ENCODE measurements at places on chromosomes 1 and 21.
A peak's percentile ranks its signal among the peaks of the same experiment; 100 is the strongest.

- DNase-seq, result no peak
These were observed 75.6 kb downstream of the ADSS2 start for GRCh38 chr1:244376126-244376525.

DNA sequence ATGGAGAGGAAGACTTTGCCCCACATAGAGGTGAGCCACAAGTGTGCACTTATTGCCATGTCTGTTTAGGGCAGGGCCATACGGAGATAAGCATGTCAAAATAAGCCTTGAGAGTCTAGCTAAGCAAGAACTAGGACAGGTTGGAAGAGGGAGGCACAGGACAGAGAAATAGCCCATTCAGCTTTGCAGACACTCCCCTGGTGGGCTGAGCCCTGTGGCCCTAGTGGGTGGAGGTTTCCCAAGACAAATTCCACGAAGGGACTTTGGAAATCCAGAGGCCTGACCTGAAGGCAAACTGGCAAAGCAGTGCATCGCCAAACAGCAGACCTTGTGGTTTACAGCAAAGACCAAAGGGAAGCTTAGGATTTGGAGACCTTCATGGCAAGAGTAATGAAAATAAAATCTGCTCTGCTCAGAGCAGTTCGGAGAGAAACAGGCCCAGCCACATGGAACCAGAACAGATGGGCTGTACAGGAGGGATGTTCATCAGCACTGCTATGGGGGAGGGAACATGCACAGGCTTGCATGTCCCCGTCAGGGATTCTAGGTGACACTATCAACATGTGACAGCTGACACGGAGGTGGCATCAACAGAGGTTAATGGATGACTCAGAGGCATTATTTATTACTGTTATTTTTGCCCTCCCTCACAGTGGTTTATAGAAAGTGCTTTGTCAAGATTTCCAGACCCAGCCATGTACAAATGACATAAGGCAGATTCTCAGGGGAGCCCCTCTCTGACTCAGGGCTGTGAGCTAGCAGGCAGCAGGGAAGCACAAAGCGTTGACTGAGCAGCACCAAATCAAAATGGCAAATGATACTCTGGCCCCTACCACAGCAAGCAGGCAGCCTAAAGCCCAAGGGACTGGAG lies 90.1 kb upstream of the IRF2BP2 start:
- DNase-seq, result no peak

DNA sequence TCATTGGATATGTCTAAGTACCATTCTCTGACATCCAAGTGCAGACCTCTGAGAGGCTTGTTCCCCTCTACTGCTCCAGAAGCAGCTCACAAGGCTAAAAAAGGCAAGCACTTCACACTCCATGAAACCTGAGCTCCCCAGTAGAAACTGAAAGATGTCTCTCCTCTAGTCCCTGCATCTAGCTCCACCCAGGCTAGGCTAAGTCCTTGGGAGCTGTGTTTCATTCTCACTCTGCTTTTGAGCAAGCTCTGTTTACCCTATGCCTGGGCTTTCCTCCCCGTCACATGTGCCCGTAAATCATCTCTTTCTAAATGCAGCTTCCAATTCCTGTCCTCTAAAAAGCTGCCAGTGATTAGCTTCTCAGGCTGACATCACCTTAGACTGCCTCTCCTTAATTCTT lies 39.0 kb downstream of the LRRC71 start:
- DNase-seq, result no peak

DNA sequence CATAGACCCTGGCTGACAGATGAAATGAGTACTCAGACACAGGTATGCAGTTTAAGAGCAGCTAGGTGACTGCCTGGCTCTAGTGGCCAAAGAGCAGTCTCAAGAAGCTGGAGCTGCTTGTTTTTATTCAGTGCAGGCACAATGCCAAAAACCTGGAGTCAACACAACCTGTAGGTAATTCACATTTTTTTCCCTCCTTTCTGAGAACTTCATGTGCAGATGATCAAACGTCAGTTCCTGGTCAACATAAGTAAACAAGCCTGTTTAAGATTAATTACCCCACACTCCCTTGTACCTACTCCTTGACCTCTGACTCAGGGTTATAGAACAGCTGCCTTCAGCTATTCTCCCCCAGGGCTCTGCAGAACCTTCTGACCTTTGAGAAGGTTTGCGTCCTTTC lies 17.3 kb upstream of the ACADM start:
- no peak for DNase-seq

GRCh38 chr21:27681841-27682240 lies 715.0 kb upstream of the ADAMTS5 start:
- no peak for DNase-seq

GRCh38 chr1:239722035-239722434 lies 335.7 kb downstream of the CHRM3 start:
- no peak for DNase-seq

- DNase-seq, result no peak
These were observed 14.6 kb downstream of the NFASC start for GRCh38 chr1:204885288-204885711.

DNA sequence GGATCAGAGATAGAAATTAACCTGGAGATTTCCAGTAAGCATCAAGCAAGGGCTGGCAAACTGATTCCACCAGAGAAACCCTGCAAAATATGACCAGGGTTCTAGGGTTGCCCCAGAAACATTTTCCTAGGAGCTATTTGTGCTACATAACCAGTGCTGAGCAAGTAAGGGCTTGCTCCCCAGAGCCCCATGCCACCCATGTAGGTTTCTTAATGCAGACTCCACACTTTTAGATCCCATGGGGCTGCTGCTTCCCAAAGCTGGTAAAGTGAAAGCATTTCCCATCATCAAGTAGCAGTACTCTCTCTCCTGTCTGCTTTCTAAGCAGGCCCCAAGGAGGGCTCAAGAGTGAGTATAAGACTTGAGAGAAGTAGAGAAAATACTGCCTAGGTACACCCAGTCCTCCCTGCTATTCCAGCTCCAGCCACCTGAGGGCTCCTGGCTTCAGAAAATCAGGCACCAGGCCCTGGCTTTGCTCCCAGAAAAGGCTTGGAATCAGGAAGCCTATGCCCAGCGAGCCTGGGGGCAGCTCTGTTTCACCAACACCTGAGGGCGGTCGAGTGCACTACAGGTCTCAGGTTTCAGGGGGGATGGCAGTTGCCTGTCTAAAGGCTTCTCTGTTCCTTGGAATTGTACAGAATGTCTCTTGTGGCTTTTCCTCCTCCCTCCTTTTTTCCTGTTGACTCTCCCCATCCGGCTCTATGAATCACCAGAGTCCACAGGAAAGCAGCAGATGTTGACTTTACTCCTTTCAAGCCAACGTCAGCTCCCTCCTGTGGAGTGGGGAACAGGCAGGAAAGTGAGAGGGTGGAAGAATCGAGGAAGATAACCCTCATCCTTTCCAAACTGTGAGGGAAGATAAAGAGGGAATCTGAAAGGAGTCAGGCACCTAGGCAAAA lies 6.2 kb upstream of the ANKRD35 start:
- peak; percentile 98 for DNase-seq

- no peak for DNase-seq
These were observed 65.8 kb downstream of the LMO4 start for GRCh38 chr1:87394513-87394912.
